ENCODE measurements at places on chromosomes 3 and 15.

- DNase-seq, result no peak
These were observed 39.5 kb downstream of the ZBTB11 start for GRCh38 chr3:101637451-101637850.

GRCh38 chr3:178673529-178673928 is 137.3 kb downstream of the KCNMB2 start:
- no peak for DNase-seq

- no peak for DNase-seq
These were observed 62.8 kb downstream of the ITGB5 start for GRCh38 chr3:124824286-124824915.

DNA sequence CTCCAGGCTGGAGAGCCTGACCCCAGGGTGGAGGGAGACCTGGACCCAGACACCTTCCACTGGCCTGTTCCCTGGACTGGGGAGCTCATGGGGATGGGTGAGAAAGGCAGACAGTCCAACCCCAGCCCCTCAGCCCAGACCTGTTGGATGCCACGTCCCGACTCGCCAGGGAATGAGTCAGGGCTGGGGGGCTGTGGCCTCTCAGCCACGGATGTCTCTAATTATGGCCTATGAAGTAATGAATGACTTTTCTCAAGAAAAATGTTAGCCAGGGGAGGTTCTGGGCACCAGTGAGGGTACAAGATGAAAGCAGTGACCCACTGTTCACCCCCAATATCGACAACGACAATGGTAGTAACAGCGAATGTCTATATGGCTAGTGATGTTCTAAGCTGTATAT is 107.0 kb upstream of the RPL32 start:
- no peak for DNase-seq

GRCh38 chr3:129462361-129462968 is 22.4 kb downstream of the IFT122 start:
- DNase-seq, result no peak

DNA sequence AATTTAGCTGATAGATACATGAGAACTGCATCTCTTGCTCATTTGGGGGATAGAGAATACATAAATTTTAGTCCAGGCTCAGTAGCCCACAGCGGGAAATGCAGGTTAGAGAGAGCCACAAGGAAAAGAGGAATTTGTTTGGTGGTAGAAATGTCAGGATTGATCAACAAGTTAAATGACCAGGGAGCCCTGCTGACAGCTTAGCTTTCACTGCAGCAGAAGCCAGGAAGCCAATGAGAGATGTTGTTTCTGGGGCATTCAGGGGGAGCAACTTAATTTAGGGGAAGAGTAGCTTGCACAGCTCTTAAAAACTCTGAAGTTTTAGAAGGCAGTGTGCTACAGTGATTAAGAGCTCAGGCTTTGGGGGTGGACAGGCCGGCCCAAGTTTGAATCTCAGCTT is 22.7 kb downstream of the ARHGEF26 start:
- no peak for DNase-seq

- no peak for DNase-seq
These were observed 57.0 kb downstream of the SRGAP3 start for GRCh38 chr3:9192248-9193025.

Data from GM19239 (cell line).